Activated CD8-positive, alpha-beta memory T cell treated with anti-CD3 and anti-CD28 coated beads, Interleukin-2, amount 50 U/mL, for 48 hours (primary cell): ENCODE measurements at places on chromosomes 6 and 20.
A peak's percentile ranks its signal among the peaks of the same experiment; 100 is the strongest.

- DNase-seq = no peak
Observed at GRCh38 chr6:54291738-54292137, 16.5 kb upstream of the TINAG start.

GRCh38 chr20:37346535-37347346 is 801 bp downstream of the SRC start:
- DNase-seq = no peak

GRCh38 chr20:37757550-37757949 is 63.7 kb downstream of the CTNNBL1 start:
- no peak for DNase-seq

DNA sequence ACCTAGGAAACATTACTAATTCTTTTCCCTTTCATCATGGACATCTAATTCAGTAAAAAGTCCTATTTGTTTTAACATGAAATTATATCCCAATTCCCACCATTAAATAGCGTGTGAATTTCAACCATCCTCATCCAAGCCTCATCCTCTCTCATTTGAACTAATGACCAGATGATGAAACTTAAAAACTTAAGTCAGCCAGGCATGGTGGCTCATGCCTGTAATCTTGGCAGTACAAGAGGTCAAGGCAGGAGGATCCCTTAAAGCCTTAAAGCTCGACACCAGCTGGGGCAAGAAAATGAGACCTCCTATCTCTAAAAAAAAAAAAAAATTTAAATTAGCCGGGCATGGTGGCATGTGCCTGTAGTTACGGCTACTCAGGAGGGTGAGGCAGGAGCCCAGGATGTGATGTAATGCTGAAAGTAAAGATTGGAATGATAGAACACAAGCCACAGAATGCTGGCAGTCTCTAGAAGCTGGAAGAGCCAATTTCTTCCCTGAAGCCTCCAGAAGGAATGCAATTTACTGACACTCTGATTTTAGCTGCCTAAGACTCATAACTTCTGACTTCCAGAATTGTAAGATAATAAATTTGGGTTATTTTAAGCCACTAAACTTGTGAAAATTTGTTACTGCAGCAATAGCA is 27.1 kb upstream of the HAO1 start:
- DNase-seq = no peak

GRCh38 chr6:156946370-156946936 is 169.3 kb downstream of the ARID1B start:
- no peak for DNase-seq

- DNase-seq = no peak
Observed at GRCh38 chr6:34688956-34689355, 7.6 kb downstream of the ILRUN start.

- no peak for DNase-seq
Observed at GRCh38 chr6:144785056-144785455, 499.9 kb downstream of the UTRN start.

DNA sequence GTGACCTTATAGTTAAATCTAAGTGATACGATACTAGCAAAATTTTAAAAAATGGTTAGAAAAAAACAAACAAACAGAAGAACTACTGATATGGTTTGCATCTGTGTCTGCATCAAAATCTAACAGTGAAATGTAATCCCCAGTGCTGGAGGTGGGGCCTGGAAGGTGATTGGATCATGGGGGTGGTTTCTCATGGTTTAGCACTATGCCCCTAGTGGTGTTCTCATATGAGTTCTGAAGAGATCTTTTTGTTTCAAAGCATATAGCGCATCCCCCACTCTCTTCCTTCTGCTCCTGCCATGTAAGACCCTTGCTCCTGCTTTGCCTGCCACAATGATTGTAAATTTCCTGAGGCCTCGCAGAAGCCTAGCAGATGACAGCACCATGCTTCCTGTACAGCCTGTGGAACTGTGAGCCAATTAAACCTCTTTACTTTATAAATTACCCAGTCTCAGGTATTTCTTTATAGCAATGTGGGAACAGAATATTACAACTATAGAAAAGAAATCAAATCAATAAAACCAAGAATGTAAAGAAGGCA is 5.4 kb downstream of the FBXL4 start:
- DNase-seq = no peak

DNA sequence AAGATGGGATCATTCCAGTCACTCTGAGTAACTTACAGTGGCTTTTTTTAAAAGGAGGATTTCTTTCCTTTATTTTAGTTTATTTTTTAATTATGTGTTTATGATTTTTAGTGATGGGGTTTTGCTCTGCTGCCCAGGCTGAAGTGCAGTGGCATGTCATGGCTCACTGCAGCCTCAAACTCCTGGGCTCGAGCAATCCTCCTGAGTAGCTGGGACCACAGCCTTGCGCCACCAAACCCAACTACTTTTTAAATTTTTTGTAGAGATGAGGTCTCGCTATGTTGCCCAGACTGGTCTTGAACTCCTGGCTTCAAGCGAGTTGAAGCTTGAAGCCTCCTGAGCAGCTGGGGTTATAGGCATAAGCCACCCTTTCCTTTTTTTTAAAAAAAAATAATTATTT is 31.8 kb upstream of the PHACTR3 start:
- no peak for DNase-seq

DNA sequence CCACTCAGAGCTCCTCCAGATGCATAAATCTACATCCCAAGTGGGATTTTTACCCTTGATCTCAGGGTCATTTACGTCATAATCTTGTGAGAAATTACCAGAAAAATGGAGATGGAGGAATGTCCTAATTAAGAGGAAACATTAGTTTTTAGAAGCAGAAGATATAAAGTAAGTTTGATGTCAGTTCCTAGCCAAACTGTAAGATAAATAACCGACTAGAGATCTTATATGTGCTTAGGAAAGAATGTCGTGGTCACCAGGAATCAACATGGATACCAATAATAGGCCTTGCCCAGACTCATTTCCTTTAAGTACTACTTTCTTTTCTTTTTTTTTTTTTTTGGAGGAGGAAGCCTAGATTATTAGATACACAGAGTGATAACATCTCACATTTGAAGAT is 186.9 kb downstream of the UTRN start:
- no peak for DNase-seq

DNA sequence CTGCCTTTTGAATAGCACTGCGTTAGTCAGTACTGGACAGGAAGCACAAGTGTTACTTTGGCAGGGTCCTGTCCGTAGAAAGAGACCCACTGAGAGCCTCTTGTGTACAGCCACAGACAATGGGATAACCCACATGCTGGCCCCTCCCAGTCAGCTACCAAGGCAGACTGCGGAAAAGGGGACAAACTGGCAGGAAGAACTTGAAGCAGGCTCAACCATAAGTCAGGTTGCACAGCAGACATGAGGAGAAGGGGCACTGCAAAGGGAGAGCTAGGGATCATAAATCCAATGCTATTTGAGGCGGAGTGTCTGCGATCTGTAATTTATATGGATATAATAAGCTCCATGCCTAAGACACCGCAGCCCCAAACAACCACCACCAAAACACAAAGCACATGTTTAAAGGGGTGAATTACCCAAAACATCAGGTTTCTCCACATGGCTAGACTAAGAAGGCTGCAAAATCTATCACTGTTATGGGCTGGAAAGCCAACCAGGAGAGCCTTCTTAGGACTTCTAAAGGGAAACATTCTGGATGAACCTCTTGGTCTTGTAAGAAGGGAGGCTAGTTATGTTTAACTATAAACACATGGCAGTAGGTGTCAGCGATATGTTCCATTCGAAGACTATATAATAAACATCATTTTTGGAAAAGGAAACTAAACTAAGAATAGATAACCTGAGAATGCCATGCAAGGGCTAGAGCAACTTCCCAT is 141.7 kb downstream of the BACH2 start:
- no peak for DNase-seq

DNA sequence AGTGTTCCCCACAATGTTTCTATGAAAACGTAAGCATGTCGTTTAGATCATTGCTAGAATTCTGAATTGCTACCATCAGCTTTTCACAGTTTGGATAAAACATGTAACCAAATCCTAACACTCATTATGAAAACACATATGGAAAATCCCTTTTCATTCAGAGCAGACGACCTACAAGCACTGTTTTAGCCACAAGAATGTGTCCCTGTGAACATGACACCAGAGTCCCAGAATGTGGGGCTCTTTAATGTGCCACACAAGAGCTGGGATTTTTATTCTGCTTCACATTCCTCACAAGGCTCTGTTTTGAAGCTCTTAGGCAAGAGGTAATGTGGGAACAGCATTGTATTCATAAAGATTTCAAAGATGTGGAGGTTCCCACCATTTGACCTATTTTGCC is 141.1 kb upstream of the CITED2 start:
- DNase-seq = no peak

DNA sequence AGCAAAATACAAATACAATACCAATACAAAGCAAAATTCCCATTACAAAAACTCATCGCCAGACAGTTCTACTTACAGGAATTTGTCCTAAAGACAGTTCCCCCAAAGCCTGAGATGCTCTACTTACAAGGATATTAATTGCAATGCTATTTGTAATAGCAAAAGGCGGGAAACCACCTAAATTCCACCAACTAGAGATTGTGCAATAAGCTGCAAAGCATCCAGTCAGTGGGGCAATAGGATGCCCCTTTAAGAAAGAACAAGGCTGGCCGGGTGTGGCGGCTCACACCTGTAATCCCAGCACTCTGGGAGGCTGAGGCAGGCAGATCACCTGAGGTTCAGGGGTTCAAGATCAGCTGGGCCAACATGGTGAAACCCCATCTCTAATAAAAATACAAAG is 39.1 kb downstream of the FAM209B start:
- no peak for DNase-seq

DNA sequence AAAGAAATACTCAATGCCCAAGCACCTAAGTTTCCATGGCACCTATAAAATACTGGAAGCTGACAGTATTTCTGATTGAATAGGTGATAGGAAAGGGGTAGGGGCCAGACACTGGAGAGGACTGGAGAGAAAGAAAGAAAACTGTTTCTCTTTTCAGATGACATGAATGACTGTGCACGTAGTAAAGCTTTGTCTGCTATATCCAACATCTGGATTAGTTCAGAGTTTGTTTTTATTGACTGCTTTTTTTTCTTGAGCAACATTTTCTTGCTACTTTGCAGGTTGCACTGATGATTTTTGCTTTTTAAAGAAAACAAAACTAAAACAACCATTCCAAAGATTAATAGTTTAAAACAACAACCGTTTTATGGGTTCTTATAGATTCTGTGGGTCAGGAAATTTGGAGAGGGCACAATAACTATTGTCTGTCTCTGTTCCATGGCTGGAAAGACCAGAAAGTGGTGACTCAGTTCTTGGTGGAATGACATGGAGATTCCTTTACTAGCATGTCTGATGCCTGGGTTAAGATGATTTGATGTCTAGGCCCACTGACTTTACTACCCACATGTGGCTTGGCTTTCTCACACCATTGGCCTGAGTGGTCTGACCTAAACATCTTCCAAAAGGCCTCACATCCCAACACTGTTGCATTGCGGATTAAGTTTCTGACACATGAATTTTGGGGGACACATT is 12.2 kb upstream of the LRP11 start:
- no peak for DNase-seq

- no peak for DNase-seq
Observed at GRCh38 chr6:11902527-11902926, 109.6 kb upstream of the HIVEP1 start.

DNA sequence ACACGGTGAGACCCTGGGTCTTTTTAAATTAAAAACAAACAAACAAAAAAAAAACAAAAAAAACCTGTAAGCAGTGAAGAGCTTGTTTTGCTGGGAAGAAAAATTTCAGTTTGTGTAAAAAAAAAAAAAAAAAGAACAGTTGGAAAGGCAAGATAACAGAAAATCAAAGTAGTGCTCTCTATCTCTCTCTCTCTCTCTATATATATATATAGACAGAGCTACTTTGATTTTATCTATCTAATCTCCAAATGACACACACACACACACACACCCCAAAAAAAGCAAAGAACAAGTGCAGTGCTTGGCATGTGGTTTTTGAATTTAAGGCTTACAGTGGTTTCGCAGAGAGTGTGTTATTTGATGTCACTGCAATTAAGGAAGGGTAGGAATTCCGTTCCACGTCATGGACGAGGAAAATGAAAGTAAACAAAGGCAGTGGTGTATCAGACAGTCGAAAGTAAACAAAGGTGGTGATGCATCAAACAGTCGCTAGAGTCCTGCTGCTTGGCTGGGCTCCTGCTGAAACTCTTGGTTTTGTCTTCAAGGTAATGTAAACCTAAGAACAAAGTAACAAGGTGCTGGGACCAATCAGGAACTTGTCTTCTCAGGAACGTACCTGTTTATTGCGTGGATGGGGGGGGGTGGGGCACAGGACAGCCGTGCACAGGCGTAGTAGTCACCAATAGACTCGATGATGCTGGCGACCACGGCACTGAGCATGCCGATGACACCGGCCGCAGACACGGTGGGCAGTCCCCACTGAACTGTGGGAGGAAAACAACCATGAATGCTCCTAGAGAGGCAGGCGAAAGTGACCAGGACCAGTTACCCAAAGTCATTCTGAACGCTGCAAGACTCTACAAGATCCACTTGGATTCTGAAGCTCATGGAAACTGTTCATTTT is 131.8 kb downstream of the SLC23A2 start:
- peak; percentile 37 for DNase-seq

DNA sequence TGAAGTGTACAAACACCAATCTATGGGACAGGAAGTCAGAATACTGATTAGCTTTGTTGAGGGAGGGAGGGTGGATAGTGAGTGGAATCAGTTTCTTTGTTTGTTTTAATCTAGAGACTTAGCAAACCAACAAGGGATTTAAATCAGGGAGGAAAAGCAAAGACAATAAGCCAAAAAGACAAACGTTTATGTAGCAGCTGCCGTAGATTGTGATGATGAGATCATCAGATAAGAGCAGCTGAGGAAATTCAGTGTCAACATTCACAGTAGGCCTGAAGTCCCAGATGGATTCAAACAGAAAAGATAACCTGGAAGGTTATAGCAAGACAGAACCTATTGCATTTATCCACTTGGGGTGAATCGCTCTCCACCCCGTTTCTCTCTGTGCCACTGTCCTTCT is 104.9 kb upstream of the SYNDIG1 start:
- no peak for DNase-seq

DNA sequence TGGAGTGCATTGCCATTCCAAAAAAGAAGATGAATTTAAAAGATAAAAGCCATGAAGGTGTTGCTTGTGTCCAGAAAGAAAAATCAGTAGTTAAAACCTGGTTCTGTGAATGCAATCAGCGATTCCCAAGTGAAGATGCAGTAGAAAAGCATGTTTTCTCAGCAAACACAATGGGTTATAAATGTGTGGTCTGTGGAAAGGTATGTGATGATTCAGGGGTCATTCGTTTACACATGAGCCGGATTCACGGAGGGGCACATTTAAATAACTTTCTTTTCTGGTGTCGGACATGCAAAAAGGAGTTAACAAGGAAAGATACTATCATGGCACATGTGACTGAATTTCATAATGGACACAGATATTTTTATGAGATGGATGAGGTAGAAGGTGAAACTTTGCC is 24.7 kb upstream of the BAG2 start:
- no peak for DNase-seq
